ENCODE measurements at places on chromosomes 3 and 15. TPM values are rescaled to one million over a fixed set of nuclear protein-coding genes. Genes with fewer than 3 reads are reported as not detected.
A peak's percentile ranks its signal among the peaks of the same experiment; 100 is the strongest.

DNA sequence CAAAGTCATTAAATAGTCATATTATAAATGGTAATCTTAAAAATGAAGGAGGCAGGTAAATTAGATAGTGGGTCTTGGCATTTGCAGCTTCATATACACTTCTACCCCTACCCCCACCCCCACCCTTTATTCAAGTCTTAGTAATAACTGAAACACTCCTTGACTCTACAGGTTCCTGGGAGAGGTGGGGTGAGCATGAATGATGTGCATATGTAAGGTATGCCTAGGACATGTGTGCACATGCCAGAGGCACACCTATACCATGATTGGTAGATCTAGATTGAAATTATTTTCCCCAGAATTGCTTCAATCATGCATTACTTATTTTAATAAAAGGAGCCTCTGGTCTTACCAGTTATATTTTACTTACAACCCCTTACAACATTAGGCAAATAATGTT is 40.1 kb upstream of the PDCD6IP start:
- no peak for DNase-seq

GRCh38 chr3:171334465-171334811 is 125.8 kb downstream of the TNIK start:
- no peak for DNase-seq

- DNase-seq: no peak
Observed at GRCh38 chr3:180409170-180409569, 192.8 kb upstream of the TTC14 start.

DNA sequence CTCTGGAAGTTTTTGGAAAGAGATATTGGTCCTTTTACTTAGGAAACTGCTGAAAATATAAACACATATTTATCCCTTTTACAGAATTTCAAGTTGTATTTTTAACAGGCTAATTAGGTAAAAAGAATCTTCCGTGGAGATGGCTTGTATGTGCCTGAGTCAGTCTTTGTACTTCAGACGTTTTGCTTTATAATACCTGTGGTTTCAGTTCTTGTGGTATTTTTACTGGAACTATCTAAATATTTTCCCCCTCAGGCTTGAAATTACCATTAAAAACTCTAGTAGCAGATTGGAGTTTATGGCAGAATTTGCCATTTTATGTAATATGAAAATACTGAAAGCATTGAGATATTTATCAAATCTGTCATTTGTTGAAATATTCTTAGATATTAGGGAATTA is 151.6 kb upstream of the CGNL1 start:
- DNase-seq: no peak

DNA sequence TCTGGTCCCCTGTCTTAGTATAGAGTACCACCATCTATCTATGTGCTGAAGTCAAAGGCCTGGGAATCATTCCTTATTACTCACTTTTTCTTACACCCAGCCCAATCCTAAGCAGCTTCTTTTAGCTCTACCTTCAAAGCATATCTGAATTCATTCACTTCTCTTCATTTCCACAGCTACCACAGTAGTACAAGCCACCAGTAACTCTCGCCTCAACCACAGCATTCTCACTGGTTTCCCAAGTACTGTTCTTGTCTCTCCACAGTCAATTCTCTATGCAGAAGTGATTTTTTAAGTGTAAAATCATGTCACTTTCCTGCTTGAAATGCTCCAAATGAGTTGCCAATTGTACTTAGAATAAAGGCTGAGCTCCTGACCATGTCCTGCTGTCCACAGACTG is 401.7 kb downstream of the OXSM start:
- no peak for DNase-seq

DNA sequence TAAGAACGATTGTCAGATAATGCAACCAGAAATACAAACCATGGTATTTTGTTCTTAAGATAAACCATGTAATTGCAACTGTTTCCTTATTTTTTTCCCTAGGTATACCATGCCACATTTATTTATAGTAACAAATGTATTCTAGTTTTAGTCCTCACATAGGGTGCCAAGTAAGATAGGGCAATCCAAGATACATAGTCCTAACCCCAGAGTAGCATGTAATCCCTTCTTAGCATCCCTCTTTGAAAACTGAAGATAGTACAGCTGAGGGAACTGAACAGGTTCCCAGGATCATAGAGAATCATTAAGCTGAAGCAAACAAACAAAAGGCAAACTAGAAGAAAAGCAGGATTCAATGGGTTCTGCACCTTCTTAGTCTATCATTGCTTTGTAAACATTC is 24.8 kb downstream of the TRNT1 start:
- no peak for DNase-seq

DNA sequence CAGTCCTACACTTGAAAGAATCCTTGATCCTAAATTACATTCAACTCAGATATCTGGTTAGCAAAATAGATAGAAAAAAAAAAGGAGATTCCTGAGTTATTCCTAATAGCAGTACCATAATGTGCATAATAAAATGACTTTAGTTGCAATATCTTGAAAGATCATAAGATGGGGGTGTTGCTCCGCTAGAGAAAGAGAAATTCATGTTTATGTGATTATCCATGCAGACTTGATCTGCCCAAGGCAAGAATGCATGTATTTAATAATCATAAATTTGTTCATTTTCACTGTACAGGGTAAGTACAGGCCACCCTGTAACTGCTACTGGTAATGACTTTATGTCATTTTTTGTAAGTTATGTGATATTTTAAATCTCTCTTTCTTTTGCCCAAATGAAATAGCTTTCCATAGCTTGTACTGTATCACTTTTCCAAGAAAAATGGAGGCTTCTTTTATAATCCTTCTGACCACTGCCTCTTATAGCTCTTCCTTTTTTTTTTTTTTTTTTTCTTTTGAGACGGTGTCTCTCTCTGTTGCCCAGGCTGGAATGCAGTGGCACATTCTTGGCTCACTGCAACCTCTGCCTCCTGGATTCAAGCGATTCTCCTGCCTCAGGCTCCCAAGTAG is 84.6 kb downstream of the HCN4 start:
- DNase-seq: no peak

GRCh38 chr15:78076231-78077052 is 1.1 kb downstream of the TBC1D2B start:
- no peak for DNase-seq

- DNase-seq: no peak
Observed at GRCh38 chr3:7436542-7436941, 575.6 kb downstream of the GRM7 start.

DNA sequence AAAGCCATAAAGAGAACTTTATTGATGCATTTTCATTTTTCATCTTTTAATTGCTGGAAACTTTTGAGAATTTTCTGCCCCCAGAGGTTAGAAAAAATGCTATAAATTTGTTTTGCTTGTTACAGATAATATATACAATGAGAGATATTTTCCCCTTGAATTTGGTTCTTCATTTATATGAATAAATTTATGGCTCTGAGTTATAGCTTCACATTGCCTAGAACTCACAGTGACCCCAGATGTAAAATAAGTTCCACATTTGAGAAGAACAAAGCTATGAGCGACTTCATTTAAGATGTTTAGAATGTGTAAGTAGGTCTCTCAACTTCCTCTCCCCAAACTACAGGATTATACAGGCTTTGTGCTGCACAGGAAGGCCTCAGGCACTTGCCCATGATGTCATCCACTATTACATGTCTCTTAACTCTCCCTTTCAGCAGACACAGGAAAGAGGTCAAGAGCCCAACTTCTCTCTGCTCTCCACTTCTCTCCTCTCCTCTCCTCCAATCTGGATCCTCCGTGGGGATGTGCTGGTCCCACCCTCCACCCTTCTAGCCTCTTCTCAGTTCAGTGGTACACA is 92.8 kb downstream of the DUT start:
- no peak for DNase-seq

GRCh38 chr3:161793194-161793930 is 296.8 kb downstream of the OTOL1 start:
- no peak for DNase-seq

GRCh38 chr3:183854318-183855035 is 29.1 kb upstream of the MAP6D1 start:
- DNase-seq: no peak

- no peak for DNase-seq
Observed at GRCh38 chr3:95280711-95281352, 1218.0 kb downstream of the NSUN3 start.

- no peak for DNase-seq
Observed at GRCh38 chr3:29468187-29468586, 187.3 kb downstream of the RBMS3 start.

- DNase-seq: no peak
Observed at GRCh38 chr3:7695049-7695448, 806.6 kb upstream of the LMCD1 start.

DNA sequence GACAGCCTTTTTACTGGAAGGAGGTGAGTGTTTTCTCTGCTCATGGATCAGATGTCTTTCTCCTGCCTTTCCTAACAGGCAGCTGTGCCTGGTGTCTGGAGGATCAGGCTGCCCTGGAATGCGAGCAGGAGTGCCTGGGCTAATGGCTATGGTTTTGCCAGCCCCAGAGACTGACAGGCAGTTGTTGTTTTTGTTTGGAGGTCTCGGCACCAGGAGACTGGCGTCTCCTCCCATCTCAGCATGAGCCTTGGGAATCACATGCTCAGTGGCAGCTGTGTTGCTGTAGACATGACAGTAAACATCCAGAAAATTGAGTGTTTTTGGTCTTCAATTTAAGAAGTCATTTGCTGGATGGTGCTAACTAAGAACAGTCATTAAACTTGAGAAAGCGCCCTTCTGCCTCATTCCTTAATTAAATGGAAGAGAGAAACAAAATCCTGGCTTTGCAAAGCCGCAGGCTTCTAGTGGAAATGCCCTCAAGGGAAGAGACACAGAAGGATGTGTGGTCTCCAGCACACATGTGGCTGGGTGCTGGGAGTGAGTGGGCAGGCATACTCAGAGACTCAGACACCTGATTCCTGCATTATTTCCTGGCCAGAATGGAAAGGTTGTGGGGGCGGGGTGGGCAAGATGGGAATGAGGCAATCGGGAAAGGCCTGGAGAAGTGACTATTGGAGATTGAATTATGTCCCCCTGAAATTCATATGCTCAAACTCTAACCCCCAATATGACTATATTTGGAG is 97.0 kb upstream of the NMNAT3 start:
- DNase-seq: no peak

- DNase-seq: no peak
Observed at GRCh38 chr3:73409138-73409763, 215.5 kb downstream of the PDZRN3 start.

DNA sequence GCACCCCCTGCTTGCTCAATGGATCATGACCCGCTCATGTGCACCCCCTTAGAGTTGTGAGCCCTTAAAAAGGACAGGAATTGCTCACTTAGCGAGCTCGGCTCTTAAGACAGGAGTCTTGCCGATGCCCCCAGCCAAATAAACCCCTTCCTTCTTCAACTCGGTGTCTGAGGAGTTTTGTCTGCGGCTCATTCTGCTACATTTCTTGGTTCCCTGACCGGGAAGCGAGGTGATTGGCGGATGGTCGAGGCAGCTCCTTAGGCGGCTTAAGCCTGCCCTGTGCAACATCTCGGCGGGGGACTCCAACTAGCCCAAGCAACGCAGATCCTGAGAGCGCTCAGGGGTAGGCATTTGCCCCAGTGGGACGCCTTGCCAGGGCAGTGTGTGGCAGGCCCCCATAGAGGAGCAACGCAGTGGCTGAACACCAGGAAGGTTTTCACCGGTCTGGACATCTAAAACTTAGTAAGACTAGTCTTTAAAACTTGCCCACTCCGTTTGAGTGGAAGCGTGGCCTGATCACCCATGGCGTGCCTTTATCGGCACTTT is 9.5 kb downstream of the SLCO2A1 start:
- no peak for DNase-seq

GRCh38 chr15:55669270-55669669 is 73.7 kb downstream of the PRTG start:
- DNase-seq: no peak

DNA sequence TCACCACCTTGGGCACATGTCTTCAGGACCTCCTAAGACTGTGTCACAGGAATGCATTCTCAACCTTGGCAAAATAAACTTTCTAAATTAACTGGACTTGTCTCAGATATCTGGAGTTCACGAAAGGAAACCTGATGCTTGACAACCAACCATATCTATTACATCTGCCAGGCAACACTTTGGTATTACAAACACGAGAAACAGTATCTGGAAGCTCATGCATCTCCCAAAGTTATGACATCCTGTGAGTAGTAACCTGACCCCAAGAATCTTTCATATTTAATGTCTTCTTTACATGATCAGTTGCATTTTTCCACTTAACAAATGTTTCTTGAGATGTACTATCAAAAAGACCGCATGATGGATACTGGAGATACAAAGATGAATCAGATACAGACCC is 465.3 kb upstream of the AGTR1 start:
- DNase-seq: no peak

DNA sequence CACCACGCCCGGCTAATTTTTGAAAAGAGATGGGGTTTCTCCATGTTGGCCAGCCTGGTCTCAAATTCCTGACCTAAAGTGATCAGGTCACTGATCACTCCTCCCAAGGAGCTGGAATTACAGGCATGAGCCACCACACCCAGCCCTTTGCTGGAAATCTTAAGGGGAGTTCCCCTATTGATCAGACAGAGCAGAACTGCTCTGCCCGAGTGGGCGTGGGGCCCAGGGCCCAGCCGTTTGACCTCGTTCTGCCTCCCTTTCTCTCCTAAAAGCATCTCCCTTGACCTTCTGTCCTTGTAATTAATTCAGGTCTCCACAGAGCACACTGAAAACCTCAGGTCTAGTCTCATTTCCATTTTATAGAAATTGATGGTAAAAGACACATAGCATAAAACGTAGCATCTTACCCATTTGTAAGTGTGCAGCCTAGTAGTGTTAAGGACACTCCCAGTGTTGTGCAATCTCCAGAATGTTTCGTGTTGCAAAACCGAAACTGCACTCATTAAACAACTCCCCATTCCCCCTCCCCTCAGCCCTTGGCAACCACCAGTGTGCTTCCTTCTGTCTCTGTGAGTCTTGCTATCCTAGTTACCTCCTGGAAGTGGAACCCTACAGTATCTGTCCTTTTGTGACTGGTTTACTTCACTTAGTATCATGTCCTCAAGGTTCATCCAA is 89.3 kb downstream of the SLCO3A1 start:
- peak; percentile 90 for DNase-seq

- no peak for DNase-seq
Observed at GRCh38 chr15:67852418-67852817, 12.6 kb upstream of the RNU6-1 start.

GRCh38 chr3:47994180-47994579 is 22.0 kb downstream of the MAP4 start:
- DNase-seq: no peak

GRCh38 chr15:48176957-48177356 is 1.1 kb downstream of the MYEF2 start:
- DNase-seq: no peak

Gene GRAMD2A
- total RNA-seq: not detected

Gene MYL3
- 11,437 TPM for total RNA-seq

Gene BFSP2
- total RNA-seq: not detected

Gene SPINK8
- not detected for total RNA-seq

Gene PFKFB4
- total RNA-seq: 2.4 TPM

Gene MAP1A
- 21.4 TPM for total RNA-seq

Gene MYZAP
- 869 TPM for total RNA-seq

Gene TTLL13
- not detected for total RNA-seq

Gene EAF2
- total RNA-seq: 3.3 TPM

Gene GAP43
- total RNA-seq: 0.22 TPM

Gene ECE2
- total RNA-seq: not detected

Gene HTR3C
- not detected for total RNA-seq

Gene ACTC1
- 15,626 TPM for total RNA-seq

Gene ISLR2
- total RNA-seq: 1.3 TPM

Gene IL16
- total RNA-seq: 3.7 TPM

Gene TCTA
- total RNA-seq: 17.1 TPM

Gene IVD
- total RNA-seq: 88.6 TPM
